ENCODE measurements at places on chromosomes 13 and 19.

- no peak for DNase-seq
- H3K4me1 ChIP-seq: no peaks in the 10 kb centered on the region
- no peaks in the 10 kb centered on the region for H3K27me3 ChIP-seq
- no peaks in the 10 kb centered on the region for H3K36me3 ChIP-seq
- no peak overlapping the region for H3K27ac ChIP-seq
Measured at GRCh38 chr13:104106705-104107393, 1040.6 kb upstream of the SLC10A2 start.

- no peak overlapping the region for H3K4me3 ChIP-seq
- no peak for DNase-seq
- H3K4me1 ChIP-seq: no peaks in the 10 kb centered on the region
- no peak overlapping the region for H3K27ac ChIP-seq
- H3K27me3 ChIP-seq: no peaks in the 10 kb centered on the region
Measured at GRCh38 chr19:14271840-14272239, 65.9 kb upstream of the ADGRL1 start.

DNA sequence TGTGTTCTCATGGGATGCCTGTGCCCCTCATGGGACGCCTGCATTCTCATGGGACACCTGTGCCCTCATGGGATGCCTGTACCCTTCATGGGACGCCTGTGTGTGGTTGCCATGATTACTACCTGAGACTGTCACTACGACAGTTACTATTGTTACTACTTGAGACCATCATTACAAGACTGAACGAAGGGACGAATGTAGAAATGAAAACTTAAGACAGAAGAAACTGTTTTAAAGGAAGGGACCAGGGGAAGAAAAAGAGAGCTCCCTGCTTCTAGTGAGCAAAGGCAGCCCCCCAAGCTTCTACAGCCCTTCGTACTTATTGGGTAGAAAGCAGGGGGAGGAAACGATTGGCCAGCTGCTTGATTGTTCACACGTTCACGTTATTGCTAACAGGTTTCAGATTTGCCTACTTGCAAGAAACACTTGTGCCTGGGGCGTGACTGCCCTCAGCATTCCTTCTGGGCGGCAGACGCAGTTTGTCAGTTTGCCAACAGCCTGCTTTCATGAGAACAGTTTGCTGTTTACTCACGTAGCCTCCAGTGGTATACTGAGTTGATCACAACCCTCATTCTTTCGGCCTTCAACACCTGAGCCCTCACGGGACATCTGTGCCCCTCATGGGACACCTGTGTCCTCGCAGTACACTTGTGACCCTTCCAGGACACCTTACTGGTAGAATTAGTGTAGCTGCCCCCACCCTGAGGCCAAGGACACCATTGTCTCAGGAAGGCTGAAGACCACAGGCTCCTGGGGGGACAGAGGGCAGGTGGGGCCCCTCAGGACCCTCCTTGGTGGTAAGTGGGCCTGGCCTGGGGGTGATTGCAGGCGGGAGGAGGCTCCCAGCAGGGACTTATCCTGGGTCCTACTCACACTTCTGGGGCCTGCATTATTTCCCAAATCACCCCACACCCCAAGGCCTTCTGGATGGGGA, 2.5 kb upstream of the S1PR4 start:
- no peaks in the 10 kb centered on the region for H3K36me3 ChIP-seq
- no peaks in the 10 kb centered on the region for H3K4me1 ChIP-seq
- no peak overlapping the region for H3K4me3 ChIP-seq
- H3K27ac ChIP-seq: no peak overlapping the region
- no peaks in the 10 kb centered on the region for H3K27me3 ChIP-seq

DNA sequence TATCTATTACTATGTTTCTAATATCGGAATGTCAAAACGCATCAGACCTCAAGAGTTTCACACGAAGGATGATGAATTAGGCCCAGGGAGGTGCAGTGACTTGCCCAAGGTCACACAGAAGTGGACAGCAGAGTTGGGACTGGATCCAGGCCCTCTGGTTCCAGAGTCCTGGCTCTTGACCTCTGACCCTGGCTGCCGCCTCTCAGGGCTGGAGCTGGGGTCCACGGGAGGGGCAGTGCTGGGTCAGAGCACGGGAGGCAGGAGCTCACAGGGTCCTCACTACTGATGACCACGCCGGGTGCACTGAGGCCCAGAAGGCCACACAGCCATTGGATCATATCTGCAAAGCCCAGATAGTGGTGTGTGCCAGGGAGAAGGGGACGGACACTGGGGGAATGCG, 9.2 kb upstream of the ASPDH start:
- H3K36me3 ChIP-seq: no peaks in the 10 kb centered on the region
- no peak overlapping the region for H3K4me3 ChIP-seq
- no peak overlapping the region for H3K27ac ChIP-seq
- DNase-seq: no peak
- no peaks in the 10 kb centered on the region for H3K27me3 ChIP-seq

GRCh38 chr13:40206241-40207000, 460.0 kb downstream of the FOXO1 start:
- H3K4me3 ChIP-seq: no peak overlapping the region
- H3K4me1 ChIP-seq: peaks cover 8% of the 10 kb centered on the region
- H3K27ac ChIP-seq: no peak overlapping the region

DNA sequence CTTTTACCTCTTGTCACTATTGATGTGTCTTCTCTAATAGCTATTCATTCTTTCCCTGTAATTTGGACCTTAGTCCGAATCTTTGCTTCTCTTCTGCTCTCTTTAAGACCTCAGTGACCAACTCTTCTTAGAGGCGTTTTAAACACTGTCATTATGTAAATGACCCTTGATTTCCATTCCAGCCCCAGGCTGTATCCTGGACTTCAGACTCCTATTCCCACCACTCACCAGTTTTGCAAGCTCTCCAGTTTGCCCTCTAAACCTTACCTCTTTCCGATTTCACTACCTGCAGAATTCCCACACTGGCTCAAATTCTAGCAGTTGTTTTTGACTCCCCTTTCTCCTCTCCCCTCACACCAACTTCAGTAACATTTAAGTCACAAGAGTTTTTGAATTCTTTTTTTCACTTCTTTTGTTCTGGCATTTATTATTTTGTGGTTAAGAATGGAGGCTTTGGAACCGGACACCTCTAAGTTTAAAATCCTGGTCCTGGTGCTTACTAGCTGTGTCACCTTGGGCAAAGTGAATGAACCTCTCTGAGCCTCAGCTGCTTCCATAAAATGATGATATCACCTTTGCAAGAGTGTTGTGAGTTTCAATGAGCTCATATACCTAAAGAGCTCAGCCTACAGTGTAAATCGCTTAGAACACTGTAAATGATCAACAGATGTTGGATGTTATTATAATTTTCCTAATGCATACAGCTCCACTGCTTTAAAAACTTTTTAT, 13.6 kb upstream of the HMGB1 start:
- H3K36me3 ChIP-seq: no peaks in the 10 kb centered on the region
- no peaks in the 10 kb centered on the region for H3K27me3 ChIP-seq
- no peak for DNase-seq

GRCh38 chr19:46736531-46737297, 9.1 kb upstream of the FKRP start:
- peaks cover 20% of the 10 kb centered on the region for H3K36me3 ChIP-seq
- peaks cover 51% of the 10 kb centered on the region for H3K4me1 ChIP-seq
- H3K27me3 ChIP-seq: no peaks in the 10 kb centered on the region
- H3K27ac ChIP-seq: peak overlapping the region; percentile 47
- DNase-seq: no peak
- H3K4me3 ChIP-seq: no peak overlapping the region

DNA sequence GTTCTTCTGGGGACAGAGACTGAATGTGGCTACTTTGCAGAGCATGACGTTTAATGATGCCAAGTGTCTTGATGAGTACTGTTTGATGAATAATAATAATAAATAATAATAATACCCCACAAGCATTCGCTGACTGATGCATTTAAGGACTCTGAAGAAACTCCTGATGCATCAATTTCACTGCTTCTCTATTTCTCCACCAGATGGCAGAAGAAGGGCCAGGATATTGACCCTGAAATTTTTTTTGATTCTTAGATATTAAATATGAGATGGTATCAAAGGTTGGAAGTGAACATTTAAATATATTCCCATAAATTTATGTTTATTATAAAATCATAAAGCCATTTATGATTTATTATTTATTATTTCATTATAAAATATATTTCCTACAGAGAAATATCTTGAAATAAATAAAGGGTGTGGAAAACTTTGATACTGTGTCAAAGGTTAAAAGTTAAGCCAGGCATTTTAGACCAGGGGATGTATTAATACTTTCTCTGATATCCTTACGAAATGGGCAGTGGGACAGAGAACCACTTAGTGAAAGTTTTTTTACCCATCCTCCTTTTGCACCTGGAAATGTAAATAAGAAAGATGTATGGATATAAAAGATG, 170.9 kb downstream of the LACC1 start:
- H3K4me3 ChIP-seq: no peak overlapping the region
- H3K36me3 ChIP-seq: no peaks in the 10 kb centered on the region
- DNase-seq: no peak
- H3K27me3 ChIP-seq: no peaks in the 10 kb centered on the region
- no peak overlapping the region for H3K27ac ChIP-seq

DNA sequence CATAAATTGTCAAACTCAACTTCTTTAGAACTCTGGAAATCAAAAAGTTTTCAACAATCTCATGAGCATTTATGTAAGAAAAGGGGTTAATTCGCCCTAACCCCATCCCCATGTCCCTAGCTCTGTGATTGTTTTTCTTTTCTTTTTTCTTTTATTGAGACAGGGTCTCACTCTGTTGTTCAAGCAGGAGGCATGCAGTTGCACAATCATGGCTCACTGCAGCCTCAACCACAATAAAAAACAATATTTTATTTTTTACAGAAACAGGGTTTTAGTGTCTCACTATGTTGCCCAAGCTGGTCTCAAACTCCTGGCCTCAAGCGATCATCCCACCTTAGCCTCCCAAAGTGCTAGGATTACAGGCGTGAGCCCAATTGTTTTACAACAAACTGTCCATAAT, 16.7 kb downstream of the VWA8 start:
- DNase-seq: no peak
- no peak overlapping the region for H3K27ac ChIP-seq
- H3K27me3 ChIP-seq: no peaks in the 10 kb centered on the region
- H3K4me1 ChIP-seq: no peaks in the 10 kb centered on the region
- peaks cover 7% of the 10 kb centered on the region for H3K36me3 ChIP-seq

DNA sequence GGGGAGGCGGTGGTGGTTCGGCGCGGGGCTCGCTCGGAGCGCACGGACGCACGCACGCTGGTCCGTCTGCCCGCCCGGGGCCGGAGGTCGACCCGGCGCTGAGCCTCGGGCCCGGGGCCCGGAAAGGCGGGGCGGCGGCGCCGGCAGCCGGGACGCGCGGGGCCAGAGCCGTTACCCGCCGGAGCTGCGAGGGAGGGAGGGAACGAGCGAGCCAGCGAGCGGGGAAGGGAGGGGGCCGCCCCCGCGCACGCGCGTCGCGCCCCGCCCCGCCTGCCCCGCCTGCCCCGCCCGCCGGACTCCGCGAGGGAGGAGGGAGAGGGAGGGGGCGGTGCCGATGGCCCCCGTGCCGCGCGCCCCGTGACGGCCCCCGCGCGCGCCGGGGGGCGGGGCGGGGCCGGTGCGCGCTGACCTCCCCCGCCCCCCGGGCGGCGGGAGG, 15.0 kb downstream of the CIC start:
- H3K36me3 ChIP-seq: peaks cover 20% of the 10 kb centered on the region
- H3K27me3 ChIP-seq: no peaks in the 10 kb centered on the region
- no peak for DNase-seq
- H3K4me1 ChIP-seq: peaks cover 36% of the 10 kb centered on the region
- H3K27ac ChIP-seq: peak overlapping the region; percentile 72
- H3K4me3 ChIP-seq: peak overlapping the region; percentile 70

Measured in thoracic aorta (tissue), 2 donors.